ENCODE measurements at places on chromosomes 7 and 10.

GRCh38 chr10:19096501-19097073 lies 48.0 kb downstream of the MALRD1 start:
- DNase-seq: no peak

DNA sequence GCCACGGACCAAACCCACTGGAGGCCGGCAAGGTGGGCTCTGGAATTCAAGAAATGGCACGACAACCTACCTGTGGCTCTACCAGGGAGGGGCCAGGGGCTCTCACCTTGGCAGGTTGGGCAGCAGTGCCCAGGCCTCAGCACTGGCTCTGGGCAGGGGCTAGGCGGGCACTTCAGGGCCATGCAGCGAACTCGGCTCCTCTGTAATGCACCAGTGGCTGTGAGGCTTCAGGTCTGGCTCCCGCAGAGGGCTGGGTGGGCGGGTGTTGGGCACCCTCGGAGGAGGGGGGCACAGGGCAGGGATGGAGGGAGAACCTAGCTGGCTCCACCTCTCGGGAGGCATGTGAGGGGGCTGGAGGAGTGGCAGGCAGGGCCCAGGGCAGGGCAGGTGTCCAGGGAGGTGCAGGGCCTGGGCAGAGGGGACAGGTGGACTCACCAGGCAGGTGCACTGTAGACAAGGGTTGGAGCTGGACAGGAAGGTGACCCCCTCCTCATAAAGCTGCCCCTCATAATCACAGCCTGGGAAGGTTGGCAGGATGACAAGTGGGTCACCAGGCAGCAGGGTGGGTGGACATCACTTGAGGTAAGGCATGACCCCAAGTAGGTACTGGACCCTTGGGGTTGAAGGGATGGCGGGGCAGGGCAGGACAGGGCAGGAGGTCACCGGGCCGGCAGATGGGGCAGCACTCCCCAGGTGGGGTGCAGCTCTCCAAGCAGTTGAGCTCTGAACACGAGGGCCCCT lies 6.7 kb downstream of the KCP start:
- no peak for DNase-seq

DNA sequence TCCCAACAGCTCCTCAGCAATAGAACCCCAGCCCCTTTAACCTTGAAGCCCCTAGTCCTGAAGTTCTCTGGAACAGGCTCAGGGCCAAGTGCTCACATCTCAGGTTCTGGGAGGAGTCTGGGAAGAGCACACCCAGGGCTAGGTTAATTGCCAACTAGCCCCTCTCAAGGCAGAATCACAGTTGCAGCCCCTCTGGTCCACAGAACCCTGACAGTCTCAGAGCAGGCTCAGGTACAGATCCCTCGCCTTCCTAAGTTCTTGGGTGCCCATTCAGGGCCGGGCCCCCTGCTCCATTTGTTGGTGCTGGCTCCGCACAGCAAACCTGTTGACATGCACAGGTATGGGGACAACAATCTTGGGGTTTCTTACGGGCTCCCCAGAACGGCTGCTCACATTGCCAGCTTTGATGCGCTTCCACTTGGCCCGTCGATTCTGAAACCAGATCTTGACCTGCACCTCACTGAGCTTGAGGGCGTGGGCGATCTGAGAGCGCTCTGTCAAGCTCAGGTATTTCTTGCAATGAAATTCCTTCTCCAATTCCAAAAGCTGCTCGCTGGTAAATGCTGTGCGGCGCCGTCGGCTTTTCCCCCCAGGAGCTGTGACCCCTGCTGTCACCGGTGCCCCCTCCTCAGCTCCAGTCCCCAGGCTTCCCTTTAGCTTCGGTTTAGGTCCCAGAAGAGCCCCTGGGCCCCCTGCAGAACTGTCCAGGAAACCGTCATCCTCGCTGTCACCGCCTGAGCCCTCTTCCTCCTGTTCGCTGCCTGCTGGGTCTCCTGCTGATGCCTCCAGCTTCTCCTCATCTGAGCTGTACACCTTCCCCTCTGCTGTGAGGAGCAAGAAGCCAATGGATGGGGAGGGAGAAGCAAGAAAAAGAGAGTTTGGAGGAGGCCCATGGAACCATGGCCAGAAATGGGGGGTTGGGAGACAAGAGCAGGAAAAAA lies 18.9 kb downstream of the GBX1 start:
- no peak for DNase-seq

DNA sequence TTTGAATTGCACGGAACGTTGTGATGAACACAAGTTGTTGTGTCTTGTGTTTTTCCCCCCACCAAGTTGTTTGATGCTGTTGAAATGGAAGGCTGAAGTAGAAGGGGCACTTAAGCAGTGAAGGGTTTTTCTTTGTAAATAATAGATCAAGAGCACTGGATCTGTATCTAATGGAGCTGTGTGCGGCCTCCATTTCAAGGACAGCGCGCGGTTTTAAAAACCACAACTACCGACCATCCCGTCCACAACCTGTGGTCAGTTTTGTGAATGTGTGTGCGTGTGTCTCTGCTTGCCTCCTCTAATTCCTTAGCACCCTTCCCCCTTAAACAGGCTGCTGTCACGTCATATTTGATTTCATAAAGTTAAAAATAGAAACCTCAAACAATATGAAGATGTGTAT lies 165.5 kb downstream of the TCF7L2 start:
- DNase-seq: no peak

DNA sequence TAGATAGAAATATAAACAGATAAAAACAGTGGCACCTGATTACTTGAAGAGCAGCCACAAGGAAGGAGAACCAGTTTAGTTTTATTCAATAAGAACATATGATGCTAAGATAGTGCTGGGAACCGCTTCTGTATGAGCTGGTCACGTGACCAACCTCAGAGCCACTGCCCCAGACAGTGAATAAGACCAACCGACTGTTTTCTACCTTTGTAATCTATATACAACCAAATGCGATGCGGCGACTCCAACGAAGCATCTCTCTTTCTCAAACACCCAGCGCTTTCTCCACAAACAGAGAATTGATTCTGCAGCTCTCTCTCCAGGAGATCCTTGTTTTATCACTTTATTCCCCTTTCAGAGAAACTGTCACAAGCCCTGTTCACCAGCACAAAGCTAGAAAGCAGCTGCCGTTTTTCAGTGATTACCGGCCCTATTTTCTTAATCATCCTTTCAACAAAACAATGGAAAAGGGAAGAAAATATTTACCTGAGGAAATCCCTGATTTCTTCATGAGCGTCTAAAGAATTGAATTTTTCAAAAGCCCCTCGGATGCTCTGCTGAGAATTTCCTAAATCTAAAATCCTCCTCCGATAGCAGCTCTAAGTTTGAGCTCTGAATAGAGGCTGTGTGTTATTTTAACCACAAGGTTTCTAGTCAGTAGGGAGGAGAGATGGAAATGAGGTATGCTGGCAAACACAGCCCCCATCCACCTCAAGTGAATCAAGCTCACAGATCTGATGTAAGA lies 55.7 kb upstream of the JCAD start:
- DNase-seq: no peak

GRCh38 chr10:124037286-124037685 lies 56.1 kb downstream of the CHST15 start:
- no peak for DNase-seq
